CD8-positive, alpha-beta T cell (primary cell): ENCODE measurements at places on chromosomes 16 and 17.
A peak's percentile ranks its signal among the peaks of the same experiment; 100 is the strongest.

DNA sequence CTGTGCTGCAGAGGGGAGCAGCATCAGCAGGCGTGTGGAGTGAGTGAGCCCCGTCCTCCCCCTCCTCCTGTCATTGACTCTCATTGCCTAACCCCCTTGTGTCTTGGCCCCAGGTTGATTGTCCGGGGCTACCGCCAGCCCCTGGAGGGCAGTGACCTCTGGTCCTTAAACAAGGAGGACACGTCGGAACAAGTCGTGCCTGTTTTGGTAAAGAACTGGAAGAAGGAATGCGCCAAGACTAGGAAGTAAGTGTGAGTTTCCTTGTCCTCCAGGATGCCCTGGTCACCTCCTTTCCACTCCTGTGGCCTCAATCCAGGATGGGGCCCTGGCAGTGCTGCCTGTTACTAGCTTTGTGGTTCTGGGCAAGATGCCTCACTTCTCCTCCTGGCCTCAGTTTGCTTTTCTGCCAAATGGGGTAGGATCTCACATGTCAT lies 87.0 kb downstream of the ABCC1 start:
- no peak for DNase-seq

GRCh38 chr16:2686912-2687507 lies 4.7 kb downstream of the KCTD5 start:
- peak; percentile 42 for DNase-seq

DNA sequence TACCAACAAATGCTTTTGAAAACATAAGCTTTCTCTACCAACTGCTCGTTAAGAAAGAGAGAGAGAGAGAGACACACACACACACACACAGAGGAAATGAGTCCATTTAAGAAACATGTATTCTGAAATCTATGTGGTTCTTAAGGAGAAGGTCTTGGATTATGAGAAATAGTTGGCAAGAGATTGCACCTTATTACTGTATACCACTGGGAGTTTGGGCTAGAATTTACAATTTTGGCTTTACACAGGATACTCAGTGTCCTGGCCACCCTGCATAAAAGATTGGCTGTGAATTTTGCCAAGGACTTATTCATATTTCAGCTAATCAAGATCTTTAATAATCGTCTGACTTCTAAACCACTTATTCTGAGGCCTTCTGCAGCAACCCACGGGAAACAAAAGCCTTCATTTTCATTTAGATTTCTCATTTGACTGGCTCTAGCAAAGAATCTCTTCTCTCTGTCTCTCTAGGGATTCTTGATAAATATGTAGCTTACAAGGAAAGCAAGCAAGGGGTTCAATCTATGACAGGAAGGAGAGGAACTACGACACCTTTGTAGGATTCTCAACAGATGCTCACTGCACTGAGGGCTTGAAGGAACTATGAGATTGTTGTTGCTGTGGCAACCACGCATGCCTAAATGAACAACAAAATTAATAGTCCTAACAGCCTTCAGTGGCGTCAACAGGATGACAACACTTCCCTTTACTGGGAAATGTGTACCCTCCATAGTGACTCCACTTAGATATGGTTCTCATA lies 75.3 kb upstream of the GNAO1 start:
- no peak for DNase-seq

DNA sequence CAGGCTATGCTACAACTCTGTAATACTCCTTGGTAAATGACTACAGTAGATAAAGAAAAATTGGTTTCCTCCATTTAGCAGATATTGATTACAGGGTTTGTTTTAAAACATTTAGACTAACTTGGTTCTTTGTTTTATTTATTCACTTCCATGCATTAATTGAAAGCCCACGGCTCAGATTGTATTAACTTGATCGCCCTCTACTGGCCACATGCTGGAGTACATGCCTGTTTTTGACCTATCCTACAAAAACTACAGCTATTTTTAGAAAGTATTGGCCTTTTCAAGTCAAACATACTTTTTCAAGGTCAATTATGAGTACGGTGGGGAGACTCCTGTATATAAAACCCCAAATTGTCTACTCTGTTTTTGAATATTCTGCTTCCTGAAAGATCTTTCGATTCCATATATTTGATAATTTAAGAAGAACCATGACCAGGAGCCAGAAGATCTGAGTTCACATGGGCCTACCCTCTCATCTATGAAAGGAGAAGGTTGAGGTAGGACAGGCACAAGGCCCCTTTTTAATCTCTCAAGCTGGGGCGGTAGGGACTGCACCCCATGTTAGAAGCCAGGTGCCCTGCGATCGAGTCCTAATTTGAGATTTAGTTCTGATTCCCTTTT lies 51.8 kb downstream of the CA10 start:
- DNase-seq, result no peak

GRCh38 chr17:67289181-67289876 lies 44.3 kb upstream of the HELZ start:
- no peak for DNase-seq

- DNase-seq, result no peak
These were observed 17.0 kb upstream of the TOX3 start for GRCh38 chr16:52563767-52564611.

- no peak for DNase-seq
These were observed 68.9 kb downstream of the SNX11 start for GRCh38 chr17:48176471-48176855.

GRCh38 chr16:62408760-62409159 lies 372.5 kb upstream of the CDH8 start:
- DNase-seq, result no peak

DNA sequence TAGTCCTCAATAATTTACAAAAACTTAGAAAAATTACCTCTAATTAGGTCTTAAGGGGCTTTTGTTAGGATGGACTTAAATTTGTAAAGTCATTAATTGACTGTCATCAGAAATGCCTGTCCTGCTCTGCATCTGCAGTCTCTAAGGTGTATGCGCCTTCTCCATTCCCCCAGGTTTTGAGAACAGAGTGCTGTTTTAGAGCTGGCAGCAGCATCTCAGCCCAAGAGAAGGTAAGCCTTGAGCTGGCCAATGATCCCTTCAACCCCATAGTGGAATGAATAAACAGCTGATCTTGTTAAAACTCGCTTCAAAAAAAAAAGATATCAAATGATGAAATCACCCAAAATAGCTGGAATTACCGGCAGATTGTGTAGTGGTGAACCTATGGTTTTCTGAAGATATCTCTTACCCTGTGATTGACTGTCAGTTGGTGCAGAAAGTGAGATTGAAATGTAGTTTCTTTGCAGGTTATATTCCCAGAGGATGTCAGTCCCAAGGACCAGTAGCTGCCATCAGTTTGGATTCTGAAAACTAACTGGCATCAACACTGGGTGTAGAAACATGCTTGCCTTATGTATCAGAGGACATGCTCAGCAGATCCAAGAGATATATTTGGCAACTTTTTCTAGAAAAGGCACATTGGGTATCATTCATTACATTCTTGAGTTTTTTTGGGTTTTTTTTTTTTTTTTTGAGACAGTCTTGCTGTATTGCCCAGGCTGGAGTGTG lies 25.7 kb downstream of the TRPV2 start:
- no peak for DNase-seq

DNA sequence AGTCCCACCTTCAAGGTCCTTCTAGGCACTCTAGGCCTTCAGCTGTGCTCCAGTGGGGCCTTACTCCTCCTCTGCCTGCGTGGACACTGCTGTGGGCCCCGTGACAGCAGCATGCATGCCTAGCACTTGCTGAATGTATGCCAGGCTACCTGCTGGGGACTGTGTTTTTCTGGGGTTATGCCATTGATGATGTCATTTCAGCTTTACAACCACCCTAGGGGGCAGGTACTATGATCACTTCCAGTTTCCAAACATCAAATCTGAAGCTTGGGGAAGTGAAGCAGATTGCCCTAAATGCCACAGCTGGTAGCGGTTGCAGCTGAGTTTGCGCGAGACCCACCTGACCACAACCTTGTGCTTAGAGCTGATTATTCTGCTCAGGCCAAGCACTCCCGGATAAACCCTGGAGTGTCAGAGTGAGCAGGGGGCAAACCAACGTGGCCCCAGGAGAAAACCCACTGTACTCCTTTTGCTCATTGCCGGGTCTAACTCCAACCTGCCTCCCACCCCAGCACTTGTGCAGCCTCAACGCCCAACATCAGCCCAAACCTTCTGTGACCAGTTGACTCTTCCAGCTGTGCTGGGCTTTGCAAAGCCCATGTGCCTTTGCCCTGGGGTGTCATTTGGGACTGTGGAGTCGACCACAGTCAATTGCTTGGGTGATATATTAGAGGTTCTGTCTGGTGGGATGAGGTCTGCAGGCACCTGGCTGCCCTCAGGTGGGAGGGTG lies 168.4 kb downstream of the ENGASE start:
- no peak for DNase-seq

DNA sequence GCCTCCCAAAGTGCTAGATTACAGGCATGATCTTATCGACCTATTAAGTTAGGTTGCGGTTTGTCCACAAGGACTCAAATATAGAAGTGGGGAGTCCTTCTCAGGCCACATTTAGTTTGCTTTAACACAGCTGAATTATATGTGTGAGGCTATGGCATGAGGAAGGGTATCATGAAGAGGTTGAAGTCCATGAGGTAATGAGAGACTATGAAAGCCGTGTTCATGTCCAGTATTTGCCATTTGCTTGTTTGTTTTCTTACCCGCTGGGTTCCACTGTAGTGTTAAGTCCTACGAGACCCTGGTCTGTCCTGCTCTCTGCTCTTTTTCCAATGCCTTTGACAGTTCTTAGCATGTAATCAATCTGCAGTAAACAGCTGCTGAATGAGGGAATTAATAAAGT lies 1072.4 kb upstream of the EEF2KMT start:
- no peak for DNase-seq

DNA sequence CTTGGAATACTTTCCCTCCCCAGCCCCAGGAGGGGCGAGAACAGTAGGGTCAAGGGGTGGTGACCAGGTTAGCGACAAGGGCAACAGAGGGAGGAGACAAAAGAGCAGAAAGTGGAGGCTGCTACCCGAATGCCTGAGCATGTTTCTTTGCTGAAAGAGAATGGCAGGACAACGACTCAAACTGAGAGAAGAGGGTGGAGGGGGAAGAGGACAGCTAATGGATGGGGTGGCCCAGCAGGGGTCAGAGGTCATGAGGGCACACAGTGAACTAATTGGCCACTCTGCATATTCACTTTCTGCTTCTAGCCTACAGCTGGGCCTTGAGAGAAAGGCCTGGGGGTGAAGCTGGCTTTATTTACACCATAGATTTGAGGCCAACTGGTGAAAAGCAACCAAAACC lies 19.1 kb upstream of the DDX52 start:
- no peak for DNase-seq

DNA sequence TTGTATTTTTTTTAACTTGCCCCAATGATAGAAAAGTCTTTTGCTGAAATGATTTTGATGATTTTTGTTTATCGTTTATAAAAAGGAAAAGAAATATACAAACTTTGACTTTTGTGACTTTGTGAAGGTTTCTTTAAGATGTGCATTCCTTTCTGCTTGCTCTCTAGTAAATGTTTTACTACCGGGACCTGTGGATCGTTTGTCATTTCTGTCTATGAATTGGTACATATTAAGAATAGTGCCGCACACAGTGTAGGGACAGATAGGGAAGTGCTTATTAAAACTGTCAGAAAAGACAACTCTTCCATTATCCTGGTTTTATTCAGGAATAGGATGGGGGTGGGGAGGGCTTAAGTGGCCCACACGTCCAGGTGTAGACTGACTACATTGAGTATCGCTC lies 8.1 kb upstream of the PSMC5 start:
- DNase-seq, result no peak

- DNase-seq, result no peak
These were observed 26.8 kb downstream of the CMTR2 start for GRCh38 chr16:71262391-71262790.

GRCh38 chr16:17287166-17287800 lies 183.5 kb downstream of the XYLT1 start:
- DNase-seq, result no peak

GRCh38 chr16:88753602-88754001 lies 31.4 kb downstream of the PIEZO1 start:
- DNase-seq, result no peak

DNA sequence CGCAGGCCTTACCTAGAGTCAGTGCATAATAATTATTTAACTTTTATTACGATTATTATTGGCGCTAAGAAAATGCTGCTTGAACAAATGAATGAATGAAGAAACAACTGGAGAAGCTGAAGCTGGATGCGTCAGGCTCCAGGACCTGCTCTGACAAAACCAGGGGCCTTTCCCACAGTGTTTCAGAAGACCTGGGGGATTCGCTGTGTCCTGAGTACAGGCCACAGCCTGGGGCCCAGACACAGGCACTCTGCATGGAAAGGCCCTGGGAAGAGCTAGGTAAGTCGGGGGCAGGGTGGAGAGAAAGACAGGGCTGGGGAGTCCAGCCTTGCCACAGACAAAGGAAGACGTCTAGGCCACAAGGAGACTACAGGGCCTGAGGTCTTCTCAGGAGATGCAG lies 226.1 kb downstream of the ZNF423 start:
- no peak for DNase-seq

- DNase-seq, result no peak
These were observed 138.9 kb upstream of the CDH11 start for GRCh38 chr16:65260746-65261145.

DNA sequence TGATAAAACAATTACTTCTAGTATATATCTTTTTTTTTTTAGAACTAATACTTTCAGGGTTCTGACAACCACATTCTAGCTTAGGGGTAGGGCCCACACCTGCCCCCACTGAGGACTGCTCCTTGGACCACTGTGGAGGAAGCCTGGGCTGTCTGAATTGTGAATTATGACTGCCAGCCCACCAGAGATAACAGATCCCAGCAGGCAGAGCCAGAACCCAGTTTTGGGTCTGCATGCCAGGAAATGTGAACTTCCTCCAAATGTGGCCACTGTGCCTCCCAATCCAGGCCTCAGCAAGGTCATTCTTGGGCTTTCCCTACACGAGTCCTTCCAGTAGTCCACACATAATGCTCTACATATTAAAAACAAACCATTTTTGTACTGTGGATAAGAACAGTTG lies 15.9 kb downstream of the VEZF1 start:
- no peak for DNase-seq

- peak; percentile 52 for DNase-seq
These were observed 7.1 kb downstream of the HAS3 start for GRCh38 chr16:69112285-69113129.

DNA sequence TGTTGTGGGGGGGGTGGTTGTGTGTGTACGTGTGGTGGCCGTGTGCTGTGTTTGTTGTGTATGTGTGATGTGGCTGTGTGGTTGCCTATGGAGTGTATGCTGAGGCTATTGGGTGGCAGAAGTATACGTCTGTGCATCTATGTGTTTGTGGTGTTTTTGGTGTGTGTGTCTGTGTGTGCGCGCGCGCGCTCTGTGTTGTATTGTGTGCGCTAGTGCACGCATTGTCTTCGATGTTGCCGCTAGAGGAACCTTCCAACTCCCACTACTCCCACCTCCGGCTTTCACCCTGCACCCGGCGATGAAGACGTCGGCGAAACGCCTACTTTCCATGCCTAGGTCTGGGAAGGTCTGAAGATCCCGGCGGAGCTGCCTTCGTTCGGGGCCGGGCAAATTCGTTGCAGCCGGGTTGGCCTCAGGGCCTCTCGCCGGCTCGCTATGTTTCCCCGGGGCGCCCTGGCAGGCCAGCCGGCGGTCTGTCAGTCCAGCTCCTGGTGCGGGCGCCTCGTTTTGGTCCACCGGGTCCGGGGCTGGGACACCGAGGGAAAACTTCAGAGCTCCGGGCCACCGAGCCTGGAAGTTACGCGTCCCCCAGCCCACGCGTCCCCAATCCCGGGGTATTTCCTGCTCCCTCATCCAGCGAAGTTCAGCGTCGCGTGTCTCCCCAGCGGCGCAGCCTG lies 5.2 kb upstream of the DLX4 start:
- DNase-seq, result peak; percentile 18
